NCI-H2107 (cell line): ENCODE measurements at places on chromosomes 5 and 9.
A peak's percentile ranks its signal among the peaks of the same experiment; 100 is the strongest.

DNA sequence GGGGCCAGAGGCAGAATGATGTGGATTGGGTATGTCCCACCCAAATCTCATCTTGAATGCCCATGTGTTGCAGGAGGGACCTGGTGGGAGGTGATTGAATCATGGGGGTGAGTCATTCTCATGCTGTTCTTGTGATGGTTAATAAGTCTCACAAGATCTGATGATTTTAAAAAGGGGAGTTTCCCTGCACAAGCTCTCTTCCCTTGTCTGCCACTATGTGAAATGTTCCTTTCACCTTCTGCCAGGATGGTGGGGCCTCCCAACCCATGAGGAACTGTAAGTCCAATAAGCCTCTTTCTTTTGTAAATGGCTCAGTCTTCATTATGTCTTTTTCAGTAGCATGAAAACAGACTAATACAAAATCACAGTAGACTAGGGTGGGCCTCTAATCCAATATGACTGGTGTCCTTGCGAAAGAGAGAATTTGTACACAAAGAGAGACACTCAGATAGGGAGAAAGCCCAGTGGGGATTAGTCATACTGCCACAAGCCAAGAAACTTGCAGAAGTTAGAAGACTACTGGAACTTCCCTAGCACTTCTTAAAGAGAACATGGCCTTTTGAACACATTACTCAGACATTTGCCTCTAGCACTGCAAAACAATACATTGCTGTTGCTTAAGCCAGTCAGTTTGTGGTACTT, 68.4 kb downstream of the ANXA1 start:
- DNase-seq, result no peak

- no peak for DNase-seq
Observed at GRCh38 chr5:10556893-10557746, 6.8 kb upstream of the ANKRD33B start.

DNA sequence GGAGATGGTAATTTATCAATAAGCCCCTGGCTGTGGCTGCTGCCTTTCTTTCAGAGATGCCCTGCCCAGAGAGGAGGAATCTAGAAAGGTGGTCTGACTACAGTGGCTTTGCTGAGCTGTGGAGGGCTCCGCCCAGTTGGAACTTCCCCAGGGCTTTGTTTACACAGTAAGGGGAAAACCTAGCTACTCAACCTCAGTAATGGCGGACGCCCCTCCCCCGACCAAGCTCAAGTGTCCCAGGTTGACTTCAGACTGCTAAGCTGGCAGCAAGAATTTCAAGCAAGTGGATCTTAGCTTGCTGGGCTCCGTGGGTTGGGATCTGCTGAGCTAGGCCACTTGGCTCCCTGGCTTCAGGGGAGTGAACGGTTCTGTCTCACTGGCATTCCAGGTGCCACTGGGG, 865.4 kb upstream of the ACO1 start:
- no peak for DNase-seq

- DNase-seq, result no peak
Observed at GRCh38 chr5:60765019-60765709, 65.2 kb upstream of the DEPDC1B start.

GRCh38 chr5:28903643-28904042, 1865.3 kb upstream of the CDH9 start:
- DNase-seq, result no peak

DNA sequence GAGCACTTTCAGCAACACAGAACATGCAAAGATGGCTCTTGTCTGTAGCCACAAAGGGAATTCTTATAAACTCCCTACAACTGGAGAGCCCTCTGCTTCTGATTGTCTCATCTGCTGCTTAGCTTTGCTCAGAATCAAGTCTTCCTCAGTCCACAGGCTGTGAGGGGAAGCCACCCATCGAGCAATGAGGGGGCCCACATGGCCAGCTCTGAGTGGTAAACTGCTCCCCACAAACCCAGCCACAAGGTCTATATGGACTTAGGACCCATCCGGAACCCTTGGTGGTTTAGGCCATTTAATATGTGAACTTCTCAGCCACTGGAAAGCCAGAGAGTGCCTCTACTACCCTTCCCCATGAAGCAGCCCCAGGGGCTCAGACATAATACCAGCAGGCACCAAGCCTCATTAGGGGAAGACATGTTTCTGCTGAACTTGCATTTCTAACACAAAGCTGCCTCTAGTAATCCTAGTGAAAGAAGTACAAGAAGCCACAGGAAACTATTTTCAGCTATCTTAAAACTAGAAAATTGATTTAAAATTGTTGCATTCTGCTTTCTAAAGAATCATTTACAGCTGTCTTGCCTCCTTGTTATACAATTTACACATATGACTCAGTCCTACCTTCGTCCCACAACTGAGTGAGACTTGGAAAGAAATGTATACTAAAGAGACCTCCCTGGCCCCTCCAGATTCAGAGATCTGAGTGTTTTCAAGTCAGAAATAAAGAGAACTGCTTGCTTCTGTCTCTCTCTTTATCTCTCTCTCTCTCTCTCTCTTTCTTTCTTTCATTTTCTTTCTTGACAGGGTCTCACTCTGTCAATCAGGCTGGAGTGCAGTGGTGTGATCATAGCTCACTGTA, 90.2 kb downstream of the ESM1 start:
- no peak for DNase-seq

GRCh38 chr9:107905308-107906020, 415.9 kb upstream of the KLF4 start:
- DNase-seq, result no peak

DNA sequence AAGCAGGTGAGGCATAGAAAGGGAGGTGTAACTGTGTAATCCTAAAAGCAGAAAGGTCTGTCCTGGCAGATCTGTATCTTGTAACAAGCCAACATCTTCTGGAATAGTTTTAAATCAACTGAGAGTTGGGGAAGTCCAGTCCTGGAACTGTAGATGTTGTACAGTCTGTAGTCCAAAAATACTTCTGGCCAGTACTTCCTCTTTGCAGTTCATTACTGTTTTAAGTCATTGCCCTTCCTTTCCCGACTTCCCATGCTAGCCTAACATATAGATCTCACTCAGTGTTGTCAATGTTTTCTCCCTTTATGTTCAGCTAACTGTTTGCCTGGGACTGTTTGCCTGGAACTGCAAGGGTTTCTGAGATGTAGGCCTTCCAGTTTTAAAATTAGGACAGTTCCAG, 168.5 kb upstream of the ISL1 start:
- DNase-seq, result no peak

GRCh38 chr5:72101828-72102227, 5.4 kb upstream of the MAP1B start:
- no peak for DNase-seq

DNA sequence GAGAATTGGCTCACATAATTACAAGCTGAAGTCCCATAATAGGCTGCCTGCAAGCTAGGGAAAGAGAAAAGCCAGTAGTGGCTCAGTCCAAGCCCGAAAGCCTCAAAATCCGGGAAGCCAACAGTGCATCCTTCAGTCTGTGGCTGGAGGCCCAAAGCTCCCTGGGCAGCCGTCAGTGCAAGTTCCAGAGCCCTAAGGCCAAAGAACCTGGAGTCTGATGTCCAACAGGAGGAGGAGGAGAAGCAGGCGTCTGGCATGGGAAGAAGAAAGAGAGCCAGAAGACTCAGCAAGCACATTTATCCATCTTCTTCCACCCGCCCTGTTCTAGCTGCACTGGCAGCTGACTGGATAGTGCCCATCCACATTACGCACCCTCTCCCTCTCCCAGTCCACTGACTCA, 213.4 kb downstream of the GAS1 start:
- no peak for DNase-seq

- no peak for DNase-seq
Observed at GRCh38 chr5:16665601-16666000, 48.8 kb upstream of the RETREG1 start.

GRCh38 chr9:38198140-38198539, 129.1 kb upstream of the SHB start:
- DNase-seq, result no peak

- peak; percentile 29 for DNase-seq
Observed at GRCh38 chr9:35905912-35906679, at the start of gene HRCT1. Gene HRCT1, plus strand, starts transcription at chr9:35906202. Its CDS starts 86 bp downstream, at chr9:35906288.

- DNase-seq, result no peak
Observed at GRCh38 chr5:151670083-151670686, 16.5 kb downstream of the SPARC start.

DNA sequence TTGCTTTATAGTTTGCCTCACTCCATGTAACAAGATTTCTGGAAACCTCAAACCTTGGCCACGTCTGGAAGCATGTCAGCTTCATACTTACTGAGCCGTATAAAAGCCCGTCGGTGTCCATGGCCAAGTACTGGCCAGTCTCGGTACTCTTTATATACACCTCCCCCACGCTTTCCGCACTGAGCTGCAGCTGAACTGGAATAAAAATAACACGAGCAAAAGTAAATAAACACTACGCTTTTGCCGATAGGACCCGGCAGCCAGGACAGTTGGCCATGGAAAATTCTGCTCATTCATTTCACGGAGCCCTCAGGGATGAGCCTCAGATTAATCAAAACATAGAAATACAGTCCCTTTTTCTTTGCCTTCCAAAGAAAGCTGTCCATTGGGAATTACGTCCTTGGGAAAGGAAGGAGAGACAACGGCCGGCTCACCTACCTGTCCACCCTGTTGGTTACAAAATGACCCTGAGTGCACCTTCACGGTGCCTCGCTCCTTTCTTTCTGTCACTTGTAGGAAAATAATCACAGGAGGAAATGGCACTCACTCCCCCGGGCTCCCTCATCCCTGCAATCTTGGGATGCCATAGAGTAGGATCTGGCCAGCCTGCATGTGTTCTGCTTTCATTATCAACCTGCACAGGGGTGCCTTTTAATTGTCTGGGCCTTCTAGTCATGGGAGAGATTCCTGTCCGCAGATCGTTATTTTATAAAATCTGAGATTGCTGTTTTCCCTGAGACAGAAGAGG, 85.1 kb downstream of the FGF1 start:
- DNase-seq, result no peak

- no peak for DNase-seq
Observed at GRCh38 chr5:150266871-150267291, 22.7 kb downstream of the CAMK2A start.

- DNase-seq, result no peak
Observed at GRCh38 chr9:124708074-124708473, 63.0 kb downstream of the NR6A1 start.

GRCh38 chr9:6739218-6739617, 18.6 kb upstream of the KDM4C start:
- DNase-seq, result no peak

DNA sequence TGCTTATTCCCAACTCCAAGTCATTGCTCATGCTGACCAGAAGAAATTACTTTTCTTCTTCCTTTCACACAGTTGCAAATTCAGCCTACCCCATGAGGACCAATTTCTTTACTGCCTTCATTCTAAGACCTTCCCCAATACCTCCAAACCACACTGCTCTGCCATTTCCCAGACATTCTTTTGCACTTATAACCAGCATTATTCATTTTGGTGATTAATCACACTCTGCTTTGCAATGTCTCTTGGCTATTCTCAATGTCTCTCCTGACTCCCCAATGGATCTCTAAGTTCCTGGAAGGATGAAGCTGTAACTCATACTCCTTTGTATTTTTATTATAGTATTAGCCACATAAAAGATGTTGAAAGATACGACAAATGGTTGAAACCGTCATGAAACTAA, 105.7 kb upstream of the RANBP3L start:
- no peak for DNase-seq

- DNase-seq, result no peak
Observed at GRCh38 chr5:175855041-175855720, 16.2 kb upstream of the CPLX2 start.

DNA sequence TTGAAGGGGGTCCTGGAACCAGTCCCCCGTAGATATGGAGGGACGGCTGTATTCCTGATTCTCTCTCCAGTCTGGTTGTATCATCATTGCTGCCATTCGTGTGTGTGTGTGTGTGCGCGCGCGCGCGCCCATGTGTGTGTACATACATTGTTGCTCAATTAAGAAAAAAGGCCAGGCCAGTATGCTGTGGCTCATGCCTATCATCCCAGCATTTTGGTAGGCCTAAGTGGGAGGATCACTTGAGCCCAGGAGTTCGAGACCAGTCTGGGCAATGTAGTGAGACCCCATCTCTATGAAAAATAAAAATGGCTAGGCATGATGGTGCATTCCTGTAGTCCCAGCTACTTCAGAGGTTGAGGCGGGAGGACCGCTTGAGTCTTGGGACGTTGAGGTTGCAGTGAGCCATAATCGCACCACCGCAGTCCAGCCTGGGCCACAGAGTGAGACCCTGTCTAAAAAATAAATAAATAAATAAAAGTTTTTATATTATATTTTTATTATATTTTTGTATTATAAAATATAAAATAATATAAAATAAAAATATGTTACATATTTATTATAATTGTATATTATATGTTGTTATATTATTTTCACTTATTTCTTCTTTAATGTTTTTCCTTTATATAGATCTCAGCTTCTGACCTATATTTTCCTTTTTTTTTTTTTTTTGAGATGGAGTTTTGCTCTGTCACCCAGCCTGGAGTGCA, 53.2 kb downstream of the SPIN1 start:
- no peak for DNase-seq

DNA sequence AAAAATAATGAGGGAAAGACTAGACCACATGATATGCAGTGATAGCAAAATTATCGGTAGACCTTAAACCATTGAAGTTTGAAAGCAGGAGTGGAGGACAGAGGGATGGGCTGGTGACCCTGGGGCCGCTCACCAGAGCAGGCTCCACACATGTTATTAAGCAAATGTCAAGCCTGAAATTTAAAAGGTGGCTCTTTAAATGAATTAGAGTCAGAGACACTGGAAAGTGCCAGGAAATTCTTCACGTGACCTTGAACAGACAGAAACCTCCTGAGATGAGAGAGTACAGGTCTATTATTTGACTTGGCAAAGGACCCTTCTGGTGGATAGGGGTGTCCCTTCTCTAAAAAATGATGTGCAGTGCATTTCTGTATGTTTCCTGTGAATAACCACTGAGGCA, 111.0 kb upstream of the CPEB4 start:
- no peak for DNase-seq

GRCh38 chr5:76038212-76038611, 45.0 kb upstream of the SV2C start:
- no peak for DNase-seq

- DNase-seq, result no peak
Observed at GRCh38 chr5:6937677-6938076, 224.4 kb downstream of the TENT4A start.

- no peak for DNase-seq
Observed at GRCh38 chr9:34513567-34514214, 9.1 kb downstream of the ENHO start.

DNA sequence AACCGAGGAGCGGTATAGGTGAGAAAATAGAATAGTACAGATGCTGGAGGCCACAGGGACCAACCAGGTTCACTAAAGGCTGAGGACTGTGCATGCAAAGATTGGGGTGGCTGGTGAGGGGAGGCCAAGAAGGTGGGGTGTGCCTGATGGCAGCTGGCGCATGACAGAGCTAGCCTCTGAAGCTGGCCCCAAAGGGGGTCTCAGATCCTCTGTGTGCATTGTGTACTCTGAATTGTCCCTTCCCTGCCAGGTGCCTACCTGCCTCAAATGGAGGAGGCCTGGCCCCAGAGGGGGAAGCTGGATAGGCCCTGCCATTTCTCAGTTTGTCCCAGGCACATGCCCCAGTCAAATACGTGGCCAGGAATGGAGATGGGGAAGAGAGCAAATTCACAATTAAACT, 63.1 kb downstream of the CRB2 start:
- DNase-seq, result no peak

- no peak for DNase-seq
Observed at GRCh38 chr5:113804264-113804663, 290.8 kb downstream of the YTHDC2 start.
